ENCODE measurements at places on chromosomes 5 and 9. TPM values are rescaled to one million over a fixed set of nuclear protein-coding genes. Genes with fewer than 3 reads are reported as not detected.

The SLC34A3 gene
- 0.07 TPM for total RNA-seq

The SAXO1 gene
- not detected for total RNA-seq

The SEMA4D gene
- total RNA-seq = 5.4 TPM

The DMRT3 gene
- total RNA-seq = not detected

The MACROH2A1 gene
- total RNA-seq = 199 TPM

The LURAP1L gene
- total RNA-seq = 28.7 TPM

The AFAP1L1 gene
- 12.0 TPM for total RNA-seq

The SVEP1 gene
- 1.6 TPM for total RNA-seq

The LRSAM1 gene
- total RNA-seq = 10.4 TPM

All from A549 treated with Hydrocortisone at 1 μM for 4 hours (cell line).